NCI-H2171 (cell line): ENCODE measurements at places on chromosomes 5 and 9.

- no peak for DNase-seq
Measured at GRCh38 chr5:127206320-127207113, 84.1 kb upstream of the MEGF10 start.

GRCh38 chr9:111752455-111752854 is 42.3 kb downstream of the SHOC1 start:
- no peak for DNase-seq

GRCh38 chr5:90015584-90016018 is 394.0 kb downstream of the CETN3 start:
- DNase-seq, result no peak

- no peak for DNase-seq
Measured at GRCh38 chr5:92081958-92082712, 699.0 kb upstream of the ARRDC3 start.

DNA sequence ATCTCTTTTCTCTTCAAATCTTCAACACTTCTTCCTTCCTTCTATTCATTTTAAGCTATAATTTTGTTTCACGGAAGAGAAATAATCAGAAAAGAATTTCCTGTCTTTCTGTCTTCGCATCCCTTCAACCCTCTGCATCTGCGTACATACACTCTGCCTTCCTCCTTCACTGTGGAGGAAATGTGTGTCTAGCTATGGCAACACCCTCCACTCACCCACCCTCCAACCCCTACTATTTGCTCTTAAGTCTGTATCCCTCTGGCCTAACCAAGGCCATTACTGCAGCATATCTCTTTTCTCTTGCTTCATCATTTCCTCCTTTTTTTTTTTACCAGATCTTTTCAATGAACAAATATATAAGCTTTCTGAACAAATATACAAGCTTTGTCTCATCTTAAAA is 105.7 kb upstream of the NUDT12 start:
- DNase-seq, result no peak

DNA sequence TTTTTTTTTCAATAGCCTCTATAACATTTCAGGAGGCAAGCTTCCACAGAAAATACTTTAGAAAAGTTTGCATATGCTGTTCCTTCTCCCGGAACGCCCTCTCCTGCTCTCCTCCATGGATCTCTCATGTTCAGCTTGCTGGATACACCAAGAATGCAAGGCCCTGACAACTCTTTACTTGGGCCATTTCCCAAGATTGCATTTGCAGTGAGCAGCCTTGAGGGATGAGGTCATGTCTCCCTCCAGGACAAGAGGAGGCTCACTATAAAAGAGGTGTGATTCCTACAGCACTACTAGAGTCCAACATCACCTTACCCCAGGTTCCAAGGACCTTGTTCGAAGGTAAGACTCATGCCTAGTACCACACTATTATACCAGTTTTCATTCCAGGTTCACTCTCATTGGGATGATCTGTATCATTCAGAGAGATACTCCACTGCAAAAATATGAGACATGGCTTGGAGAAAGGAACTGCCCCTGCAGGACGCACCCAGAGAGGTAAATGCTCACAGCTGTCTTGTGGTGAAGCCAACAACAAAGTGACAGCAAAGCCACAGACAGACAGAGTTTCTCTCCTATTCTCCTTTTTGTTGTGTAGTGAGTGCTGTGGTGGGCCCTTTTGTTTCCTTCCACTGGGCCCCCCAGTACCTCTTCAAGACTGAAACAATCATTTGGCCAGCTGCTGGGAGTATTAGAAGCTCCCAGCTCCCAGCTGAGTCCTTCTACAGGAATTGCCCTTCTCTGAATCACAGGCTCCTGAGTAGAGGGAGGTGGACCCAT is 151.7 kb upstream of the ZNF366 start:
- DNase-seq, result no peak

DNA sequence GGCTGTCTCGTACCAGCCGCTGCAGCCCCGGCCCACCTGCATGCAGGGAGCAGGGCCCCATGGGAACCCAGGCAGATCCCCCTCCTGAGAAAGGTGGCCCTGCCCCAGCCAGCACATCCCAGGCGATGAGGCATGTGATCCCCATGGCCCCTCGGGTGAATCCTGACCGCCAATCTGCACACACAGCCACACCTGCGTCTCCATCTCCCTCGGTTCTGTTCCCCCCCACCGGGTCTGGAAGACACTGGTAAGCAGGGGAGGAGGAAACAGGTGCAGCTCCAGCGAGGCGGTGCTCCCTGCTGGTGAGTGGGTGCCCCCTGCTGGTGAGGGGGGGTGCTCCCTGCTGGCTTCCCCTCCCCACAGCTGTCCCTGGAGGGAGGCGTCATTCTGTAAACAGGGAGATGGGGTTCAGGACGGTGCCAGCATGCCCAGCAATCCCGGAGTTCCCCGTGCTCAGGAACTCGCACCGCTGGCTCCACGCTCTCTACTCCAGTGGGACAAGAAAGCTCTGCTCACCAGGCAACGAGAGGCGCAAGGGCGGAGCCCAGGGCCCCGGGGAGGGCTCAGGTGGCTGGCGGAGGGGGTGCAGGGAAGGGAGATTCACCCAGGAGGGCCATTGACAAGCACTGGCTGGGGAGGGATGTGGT is 28.4 kb upstream of the SLC12A7 start:
- peak; percentile 88 for DNase-seq

GRCh38 chr5:117559005-117559844 is 984.6 kb upstream of the SEMA6A start:
- no peak for DNase-seq

GRCh38 chr9:15157381-15157780 is 149.6 kb downstream of the TTC39B start:
- DNase-seq, result no peak

GRCh38 chr9:131579789-131580211 is 34.5 kb downstream of the PRRT1B start:
- DNase-seq, result no peak

- no peak for DNase-seq
Measured at GRCh38 chr5:132179405-132179804, 48.2 kb downstream of the P4HA2 start.

- no peak for DNase-seq
Measured at GRCh38 chr5:112479418-112479817, 60.3 kb upstream of the EPB41L4A start.

DNA sequence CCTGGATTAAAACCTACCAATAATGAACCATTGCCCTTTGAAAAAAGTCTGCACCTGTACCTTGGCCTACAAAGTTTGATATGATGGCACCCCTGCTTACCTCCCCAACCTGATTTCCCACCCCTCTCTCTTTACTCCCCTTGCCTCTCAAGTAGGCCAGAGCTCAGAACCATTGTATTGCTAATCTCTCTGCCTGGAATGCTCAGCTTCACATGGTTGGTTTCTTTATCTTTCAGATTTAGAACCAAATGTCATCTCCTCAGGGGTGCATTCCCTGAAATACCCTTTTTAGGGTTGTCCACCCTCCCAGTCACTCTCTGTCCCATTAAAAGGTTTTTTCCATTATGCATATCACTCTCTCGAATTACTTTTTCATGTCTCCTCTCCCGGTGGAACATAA is 116.6 kb upstream of the VCAN start:
- no peak for DNase-seq

DNA sequence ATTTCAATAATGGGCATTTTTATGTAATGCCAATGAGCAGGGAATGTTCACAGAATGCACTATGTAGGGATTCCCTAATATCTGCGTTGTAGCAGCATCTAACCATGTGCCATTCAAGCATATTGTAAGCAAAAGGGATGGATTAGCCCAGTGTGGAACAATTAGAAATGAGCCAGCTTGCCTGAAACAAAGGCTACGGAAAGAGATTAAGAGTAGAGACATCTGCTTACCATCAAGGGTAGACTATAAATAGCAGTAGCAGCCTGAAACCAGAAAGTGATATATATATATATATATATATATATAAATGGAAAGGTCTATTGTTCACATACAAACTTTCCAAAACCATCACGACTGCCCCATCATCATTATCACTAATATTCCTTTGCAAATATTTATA is 31.9 kb upstream of the CEP120 start:
- DNase-seq, result peak; percentile 33

DNA sequence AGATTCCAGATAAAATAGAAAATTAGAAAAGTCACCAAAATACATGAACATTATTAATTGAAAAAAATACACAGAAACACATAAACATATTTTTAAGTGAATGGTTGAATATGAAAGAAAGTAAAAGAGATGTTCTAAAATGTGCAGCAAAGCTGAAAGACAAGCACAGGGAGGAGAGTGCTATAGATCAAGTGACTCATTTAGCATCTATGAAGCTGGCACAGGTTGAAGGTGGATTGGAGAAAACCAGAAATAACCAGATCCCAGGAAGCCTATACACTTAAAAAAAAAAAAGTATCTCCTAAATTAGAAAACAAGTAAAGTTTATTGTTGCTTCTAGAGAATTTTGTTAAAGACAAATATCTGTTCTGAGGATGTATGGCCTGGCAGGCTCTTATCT is 338.9 kb downstream of the CDH12 start:
- DNase-seq, result no peak

DNA sequence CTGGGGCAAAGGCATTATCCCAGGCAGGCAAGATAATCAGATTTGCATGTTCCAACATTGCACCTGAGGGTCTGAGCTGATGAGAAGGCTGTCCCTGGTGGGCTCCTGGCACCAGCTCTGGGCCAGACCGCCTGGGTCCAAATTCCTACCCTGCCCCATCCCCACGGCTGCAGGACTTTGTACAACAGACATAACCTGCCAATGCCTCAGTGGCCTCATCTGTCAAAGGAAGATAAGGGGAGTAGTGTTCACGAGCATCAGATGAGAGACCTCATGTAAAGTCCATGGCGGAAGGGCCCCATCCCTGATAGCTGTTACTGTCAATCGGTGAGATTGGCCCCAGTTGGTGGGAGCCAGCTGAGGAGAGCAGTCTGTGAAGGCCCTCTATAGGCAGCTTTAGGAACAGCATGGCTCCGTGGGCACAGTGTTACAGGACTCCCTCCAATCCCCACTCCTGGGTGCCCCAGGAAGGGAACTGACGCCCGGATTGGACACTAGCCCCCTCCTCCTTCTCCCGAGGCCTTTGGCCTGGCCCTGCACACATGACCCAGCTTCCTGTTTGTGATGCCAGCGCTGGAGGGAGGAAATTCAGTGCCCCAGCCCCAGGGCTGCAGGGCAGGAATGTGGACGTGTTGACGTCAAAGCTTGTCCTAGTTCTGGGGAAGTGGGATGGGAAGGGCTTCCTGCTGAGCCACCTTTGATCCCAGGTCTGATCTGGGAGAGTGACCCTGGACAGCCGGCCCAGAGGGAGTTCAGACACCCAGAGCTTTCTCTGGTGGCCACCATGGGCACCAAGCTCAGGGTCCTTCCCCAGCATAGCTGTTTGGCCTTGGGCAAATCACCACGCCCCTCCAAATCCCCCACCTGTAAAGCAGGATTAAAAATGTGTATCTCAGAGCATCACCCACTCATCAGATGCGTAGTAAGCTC is 56.2 kb downstream of the DUSP1 start:
- peak; percentile 15 for DNase-seq

DNA sequence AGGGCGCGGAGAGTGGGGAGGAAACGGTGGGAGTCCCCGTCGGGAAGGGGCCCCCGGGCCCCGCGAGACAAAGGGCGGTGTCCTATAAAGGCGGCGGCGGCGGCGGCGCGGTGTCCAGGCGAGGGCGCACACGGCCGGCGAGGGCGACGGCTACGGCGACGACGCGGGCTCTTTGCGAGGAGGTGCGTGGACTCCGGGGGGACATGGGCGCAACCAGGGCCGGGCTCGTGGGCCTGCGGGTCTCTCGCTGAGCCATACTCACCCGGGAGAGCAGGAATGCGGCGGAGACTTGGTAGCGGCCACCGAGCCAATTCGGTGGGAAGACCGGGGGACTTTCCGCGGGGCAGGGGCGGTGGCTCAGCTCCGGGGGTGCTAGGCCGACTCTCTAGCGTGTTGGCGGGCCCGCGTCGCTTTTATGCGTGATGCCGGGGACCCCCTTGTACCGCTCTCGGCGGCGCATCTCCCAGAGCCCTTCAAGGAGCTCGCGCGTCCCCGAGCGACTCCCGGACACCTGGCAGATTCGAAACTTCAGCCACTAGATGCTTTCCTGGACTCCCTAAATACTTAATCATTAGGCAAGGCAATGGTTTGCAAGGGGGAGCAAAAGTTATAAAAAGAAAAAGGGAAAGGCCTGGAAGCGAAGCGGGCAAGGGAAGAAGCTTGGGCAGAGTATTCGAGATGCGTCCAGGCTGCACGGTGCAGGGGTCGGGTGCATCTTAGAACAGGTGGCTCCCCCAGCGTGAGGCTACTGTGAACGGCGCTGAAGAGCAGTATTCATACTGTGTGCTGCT is 5.9 kb upstream of the TAL2 start:
- peak; percentile 46 for DNase-seq

- DNase-seq, result no peak
Measured at GRCh38 chr5:160555971-160556631, 134.4 kb downstream of the PTTG1 start.

DNA sequence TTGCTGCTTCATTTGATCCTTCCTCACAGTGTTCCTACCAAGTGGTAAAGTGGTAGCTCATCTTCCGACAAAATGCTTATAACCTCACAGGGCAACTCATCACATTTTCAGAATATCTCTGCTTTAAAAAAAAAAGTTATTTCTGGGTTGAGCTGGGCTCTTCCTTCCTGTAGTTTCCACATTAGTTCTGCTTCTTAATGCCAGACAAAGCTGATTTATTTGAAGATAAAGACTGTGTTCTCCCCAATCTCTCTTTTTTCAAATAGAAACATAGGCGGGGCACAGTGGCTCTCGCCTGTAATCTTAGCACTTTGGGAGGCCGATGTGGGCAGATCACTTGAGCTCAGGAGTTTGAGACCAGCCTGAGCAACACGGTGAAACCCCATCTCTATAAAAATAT is 273.1 kb downstream of the ACTL7B start:
- DNase-seq, result no peak

DNA sequence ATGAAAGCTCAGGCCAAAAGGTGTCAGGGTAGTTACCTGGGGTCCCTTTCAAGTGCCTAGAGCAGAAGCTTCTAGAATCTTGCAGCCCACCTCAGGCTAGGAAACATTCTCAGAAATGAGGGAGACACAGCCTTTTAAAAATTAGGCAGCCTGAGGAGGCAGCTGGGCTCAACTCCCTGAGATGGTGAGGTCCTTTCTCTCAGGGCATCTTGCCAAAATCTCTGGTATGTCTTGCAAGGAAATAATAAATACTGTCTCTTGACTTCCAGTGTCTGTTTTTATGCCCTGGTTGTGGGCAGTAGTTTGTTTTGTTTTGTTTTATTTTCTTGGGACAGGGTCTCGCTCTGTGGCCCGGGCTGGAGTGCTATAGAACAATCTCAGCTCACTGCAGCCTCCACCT is 100.9 kb upstream of the APC start:
- DNase-seq, result no peak

DNA sequence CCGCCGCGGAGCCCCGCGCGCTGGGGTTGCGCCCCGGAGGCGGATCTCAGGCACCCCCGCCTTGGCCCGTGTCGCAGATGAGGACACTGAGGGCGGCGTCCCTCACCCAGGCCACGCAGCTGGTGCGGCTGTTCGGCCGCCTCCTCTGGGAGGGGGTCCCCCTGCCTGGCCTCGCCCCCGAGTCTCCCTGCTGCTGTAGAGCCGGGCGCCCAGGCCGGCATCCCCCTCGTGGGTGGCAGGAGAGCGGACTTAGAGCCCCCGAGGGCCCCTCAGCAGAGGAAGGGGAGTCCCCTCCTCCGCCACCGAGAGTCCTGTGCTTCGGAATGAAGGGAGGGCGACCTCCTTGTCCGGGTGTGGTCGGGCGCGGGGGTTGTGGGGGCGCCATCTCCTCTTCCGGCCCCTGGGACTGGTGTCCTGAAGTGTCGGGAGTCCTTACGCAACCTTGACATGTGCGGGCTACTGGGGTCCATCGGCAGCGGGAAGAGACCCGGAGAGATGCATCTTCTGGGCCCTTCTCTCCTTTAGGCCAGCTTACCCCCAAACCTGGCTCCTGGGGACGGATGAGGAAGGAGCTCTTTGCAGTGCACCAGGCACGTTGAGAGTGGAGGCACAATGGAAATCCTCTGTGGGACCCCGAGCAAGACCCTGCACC is 11.7 kb upstream of the EXOSC2 start:
- DNase-seq, result no peak

GRCh38 chr9:94672811-94673487 is 33.6 kb upstream of the FBP1 start:
- DNase-seq, result no peak
